ENCODE measurements at places on chromosomes 12 and 14.

DNA sequence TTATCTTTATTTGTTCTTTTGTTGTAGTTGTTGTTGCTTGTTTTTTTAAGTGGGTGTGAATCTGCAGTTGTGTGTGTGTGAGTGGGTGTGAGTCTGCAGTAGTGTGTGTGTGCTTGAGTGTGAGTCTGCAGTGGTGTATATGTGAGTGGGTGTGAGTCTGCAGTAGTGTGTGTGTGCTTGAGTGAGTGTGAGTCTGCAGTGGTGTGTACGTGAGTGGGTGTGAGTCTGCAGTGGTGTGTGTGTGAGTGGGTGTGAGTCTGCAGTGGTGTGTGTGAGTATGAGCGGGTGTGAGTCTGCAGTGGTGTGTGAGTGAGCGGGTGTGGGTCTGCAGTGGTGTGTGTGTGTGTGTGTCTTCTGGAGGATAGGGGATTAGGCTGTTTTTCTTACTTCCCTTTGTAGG, 1186.8 kb upstream of the SEL1L start:
- no peak for DNase-seq

DNA sequence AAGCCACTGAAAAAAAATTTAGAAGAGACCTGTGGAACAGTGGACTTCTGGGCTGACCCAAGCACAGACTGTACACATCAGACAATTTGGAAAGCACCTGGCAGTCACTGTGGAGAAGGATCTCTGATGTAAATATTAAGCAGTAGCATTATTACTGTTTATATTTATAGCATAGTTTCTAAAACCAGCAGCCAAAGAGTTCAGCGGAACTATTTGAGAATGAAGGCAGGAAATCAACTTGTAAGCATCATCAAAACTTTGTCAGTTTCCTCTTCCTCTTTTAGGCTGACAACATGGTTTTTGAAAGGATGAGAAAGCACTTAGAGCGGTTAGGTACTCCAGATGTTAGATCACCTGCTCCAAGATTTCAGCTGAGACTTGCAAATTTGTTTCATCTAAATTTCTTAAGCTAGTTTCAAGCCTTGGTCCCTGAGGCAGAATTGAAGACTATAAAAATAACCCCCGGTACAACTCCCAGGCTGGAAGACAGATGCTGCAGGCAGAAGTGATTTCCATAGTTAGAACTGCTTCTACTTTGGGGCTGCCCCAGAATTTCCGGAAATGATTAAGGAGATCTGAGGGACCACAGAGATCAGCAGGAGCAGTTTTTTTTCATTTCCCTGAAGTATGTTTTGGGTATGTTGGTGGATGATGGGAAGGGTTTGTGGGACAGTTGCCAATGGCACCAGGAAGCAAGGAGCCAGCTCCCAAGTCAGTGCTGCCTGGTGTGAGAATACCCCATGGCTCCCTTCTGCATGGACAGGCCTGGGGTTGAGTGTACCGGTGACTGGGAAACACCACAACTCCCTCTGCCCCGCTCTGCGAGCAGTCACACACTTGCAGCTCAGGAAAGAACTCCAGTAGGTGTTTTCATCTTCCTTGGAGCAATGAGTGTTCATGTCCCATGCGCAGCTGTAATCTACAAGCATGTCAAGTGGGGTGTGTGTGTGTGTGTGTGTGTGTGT, 354.5 kb downstream of the NUAK1 start:
- DNase-seq, result peak; percentile 19

DNA sequence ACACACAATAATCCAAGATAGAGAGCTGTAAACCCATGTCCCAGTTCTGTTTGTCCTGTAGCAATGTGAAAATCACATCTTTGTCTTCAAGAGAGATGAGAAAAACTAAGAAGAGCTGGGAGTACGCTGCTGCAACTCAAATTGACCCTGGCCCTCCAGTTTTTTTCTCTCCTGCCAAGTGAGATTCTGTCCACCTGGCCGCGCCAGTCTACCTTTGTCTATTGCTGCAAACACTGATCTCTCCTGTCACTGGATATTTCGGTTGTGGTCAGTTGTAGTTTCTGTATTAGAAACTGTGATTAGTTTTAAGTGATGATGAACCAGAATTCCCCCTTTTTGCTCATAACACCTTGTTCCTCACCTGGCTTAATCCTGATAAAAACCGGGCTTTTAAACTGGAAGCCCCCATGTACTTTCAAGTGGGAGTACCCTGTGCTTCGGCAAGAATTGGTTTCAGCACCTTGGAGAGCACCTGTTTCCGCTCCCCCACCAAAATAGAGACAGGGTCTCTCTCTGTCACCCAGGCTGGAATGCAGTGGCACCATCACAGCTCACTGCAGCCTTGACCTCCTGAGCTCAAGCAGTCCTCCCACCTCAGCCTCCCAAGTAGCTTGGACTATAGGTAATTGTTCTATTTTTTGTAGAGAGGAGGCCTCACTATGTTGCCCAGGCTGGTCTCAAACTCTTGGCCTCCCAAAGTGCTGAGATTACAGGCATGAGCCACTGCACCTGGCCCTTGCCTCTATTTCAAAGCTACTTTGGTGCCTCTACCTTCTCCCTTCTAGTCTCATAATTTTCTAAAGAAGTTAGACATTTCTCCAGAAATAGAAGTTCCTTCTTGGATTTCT, 156.8 kb downstream of the PHETA1 start:
- DNase-seq, result no peak

- DNase-seq, result no peak
Measured at GRCh38 chr12:122730215-122731014, at the start of gene HCAR1. HCAR1 (minus strand) TSS chr12:122730844; CDS start chr12:122730339, 505 bp downstream.

- no peak for DNase-seq
Measured at GRCh38 chr12:19706936-19707335, 267.6 kb downstream of the AEBP2 start.

- DNase-seq, result no peak
Measured at GRCh38 chr12:49019120-49019430, 499 bp upstream of the PRKAG1 start.

DNA sequence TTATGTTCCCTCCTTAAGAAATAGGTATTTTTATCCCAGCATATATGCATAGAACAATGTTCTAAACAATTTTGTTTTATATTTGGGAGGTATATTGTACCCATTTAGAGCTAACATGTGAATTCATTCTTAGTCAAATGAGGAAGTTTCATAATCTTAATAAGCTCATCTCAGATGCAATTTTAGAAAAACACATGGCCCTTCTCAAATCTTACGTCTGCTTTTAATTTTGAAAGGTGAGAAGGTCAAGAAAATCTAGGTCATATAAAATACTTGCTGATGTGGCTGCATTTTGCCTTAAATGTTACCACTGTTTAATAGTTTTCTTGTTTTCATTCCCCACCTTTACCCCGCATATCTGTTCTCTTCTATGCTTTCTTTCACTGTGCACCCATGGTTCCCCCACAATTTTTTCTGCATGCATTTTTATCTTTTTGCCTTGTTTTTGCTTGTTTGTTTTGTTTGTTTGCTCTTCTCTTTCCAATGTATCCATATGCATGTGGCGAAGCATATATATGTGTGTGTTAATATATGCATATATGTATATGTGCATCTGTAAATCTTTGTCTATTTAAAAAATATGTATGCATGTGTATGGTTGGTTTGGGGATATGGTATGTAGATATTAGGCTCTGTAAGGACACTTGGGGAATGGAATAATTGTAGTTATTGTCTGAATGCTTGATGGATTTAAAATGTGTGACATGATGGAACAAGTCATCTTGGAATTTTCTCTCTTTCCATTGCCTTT, 317.1 kb downstream of the BCAT1 start:
- DNase-seq, result no peak

- no peak for DNase-seq
Measured at GRCh38 chr12:19003141-19003540, 126.4 kb upstream of the PLEKHA5 start.

DNA sequence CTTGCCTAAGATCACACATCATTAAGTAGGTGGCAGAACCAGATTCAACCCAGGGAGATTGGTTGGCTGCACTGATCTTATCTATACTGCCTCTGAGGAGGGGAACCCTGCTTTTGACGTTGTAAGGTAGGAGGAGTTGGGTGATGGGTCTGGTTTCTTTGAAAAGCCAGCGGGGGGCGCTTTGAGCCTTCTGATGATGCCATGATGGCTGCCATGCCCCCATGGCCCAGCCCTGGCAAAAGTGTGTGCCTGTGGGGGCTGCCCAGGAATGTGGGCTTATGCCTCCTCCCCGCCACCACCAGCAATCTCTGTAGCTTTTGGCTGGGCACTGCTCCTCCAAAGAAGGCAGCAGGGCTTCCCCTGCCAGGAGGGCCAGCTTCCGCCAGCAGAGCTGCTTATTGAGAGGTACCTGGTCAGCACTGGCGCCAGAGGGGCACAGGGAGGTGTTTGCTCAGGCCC, 224.3 kb downstream of the SLC41A2 start:
- no peak for DNase-seq

GRCh38 chr14:57008534-57008933, 198.3 kb upstream of the OTX2 start:
- no peak for DNase-seq

DNA sequence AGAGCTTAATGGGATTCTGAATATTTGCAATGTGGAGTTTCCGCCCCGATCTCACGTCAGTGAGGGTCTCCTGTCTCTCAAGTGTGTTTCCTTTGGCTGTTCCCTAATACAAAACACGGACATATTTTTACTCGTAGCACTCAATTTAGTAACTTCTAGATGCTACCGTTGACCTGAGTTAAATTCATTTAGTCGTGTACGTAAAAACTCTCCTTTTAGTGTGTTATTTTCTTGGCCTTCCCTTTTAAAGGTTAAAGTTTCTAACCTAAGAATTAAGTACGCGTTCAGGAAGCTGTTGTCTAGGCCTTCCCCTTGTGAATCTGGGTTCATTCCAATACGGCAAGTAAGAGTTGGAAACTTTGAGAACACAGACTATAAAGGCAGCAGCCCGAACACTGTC, 64.4 kb downstream of the DDX51 start:
- no peak for DNase-seq

GRCh38 chr12:6233121-6233971, 33.1 kb downstream of the CD9 start:
- peak; percentile 37 for DNase-seq

GRCh38 chr14:99267381-99267780, 4.6 kb downstream of the BCL11B start:
- no peak for DNase-seq

DNA sequence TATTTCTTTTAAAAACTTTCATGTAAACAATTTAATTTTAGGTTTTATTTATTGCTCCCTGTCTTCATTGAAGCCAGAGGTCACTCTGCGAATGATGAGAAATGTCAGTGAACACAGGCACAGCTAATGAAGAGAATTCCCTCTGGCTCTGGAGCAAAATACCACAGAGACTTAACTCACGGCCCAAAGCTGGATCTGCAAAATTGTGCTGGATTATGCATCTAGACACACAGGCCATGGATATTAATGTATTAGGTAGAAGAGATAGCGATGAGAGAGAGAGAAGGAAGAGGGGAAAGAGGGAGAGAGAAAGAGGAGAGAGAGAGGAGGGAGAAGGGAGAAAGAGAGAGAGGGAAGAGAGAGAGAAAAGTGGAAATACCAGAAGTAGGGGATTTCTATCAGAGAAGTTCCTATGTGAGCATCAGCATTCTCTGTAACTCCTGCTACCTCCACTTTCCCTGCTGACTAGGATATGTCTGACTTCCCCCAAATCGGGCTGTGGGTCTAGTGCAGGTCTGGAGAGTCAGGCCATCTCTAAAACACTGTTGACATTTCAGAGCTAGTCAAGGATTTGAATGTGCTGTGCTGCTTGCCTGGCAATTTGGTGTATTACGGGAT, 3.7 kb downstream of the ARHGDIB start:
- DNase-seq, result no peak

DNA sequence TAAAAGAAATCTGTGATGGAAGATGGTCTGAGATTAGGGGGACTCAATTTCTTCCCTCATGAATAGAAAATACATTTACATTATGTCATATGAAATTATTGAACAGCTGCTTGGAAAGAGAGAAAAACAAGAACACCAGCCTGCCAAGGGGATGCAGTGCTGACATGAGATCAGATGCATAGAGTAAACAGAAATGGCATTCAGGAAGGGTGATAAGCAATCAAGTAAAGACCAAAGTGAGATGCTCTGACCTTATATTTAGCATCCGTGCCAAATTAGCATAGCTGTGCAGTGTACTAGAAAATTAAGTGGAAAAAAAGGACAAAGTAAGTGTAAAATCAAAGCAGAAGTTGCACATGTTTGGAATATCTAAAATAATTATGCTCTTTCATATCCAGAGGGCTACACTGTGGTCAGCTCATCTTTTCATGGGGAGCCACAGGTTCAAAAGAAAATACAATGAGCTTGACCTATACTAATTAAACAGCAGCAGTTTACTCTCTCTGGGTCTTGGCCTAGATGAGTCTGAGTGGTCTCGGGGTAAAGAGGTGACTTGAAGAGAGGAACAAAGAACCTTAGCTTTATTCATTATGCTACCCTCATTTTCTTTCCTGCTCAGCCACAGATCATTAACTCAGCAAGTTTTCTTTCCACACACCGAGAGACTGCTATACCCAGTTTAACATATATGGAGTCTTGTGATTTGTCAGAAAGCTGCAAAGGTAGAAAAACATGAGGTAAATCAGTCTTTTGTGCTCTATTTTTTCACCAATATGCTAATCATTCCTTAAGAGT, 359.4 kb upstream of the FOXG1 start:
- DNase-seq, result no peak

All from heart left ventricle (tissue), 16 donors.